SJSA1 (cell line): ENCODE measurements at places on chromosomes 2 and 18. TPM values are rescaled to one million over a fixed set of nuclear protein-coding genes. Genes with fewer than 3 reads are reported as not detected.

DNA sequence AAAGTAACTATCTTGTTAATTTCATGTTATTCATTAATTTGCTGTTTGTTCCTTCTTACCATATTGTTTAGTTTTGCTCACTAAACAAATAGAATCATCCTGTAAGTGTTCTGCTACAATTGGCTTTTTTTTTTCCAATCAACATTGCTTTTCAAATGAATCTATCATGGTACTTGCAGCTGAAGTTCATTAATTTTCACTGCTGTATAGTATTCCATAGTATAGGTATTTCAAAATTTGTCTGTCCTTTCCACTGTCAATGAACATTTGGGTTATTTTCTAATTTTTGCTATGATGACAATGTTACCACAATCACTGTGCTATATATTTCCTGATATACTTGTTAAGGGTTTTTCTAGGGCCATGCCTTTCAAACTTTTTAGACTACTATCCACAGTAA lies 89.0 kb upstream of the LYPD1 start:
- no peak for DNase-seq

DNA sequence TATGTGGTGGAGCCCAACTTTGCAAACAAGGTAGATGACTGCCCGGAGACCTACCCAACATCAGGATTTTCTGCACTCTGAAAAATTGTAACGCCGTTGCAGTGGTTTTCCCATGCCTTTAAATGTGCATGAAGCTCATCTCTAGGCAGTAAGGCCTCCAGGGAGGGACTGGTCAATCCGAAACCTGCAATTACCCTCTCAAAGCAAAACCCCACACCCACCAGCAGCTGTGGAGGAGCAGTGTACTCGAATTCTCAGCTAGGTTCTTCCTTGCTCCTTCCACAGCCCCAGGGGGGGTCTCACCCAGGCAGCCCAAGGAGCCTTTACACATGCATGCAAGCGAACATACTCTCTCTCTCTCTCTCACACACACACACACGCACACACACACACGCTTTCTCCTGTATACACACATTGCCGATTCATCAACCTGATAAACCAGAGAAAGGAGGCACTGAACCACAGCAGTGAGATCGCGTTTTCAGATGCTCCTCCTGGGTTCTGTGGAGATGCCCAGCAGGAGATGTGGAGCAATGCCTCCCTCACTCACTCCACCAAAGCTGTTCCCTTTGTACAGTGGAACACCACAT lies 109.2 kb downstream of the VIT start:
- DNase-seq = no peak

GRCh38 chr2:3434654-3435053 lies 55.2 kb downstream of the TRAPPC12 start:
- no peak for DNase-seq

DNA sequence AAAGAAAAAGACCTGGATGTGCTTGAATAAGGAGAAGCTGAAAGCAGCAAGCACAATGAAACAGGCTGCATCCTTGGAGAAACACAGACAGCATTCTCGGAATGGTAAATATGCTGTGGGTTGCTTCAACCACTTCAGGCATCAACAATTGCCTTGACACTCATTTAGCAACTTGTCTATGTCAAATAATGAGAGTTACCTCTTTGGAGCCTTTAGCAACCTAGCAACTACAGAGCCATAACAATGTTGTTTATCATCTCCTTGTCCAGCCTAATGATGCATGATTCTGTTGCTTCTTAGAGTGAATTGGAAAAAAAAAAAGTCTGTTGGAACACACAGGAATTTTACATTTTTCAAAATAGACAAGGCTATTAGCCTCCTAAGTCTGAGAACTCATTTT lies 410.6 kb downstream of the PIK3C3 start:
- DNase-seq = no peak

GRCh38 chr2:69217333-69218080 lies 169.5 kb downstream of the GFPT1 start:
- no peak for DNase-seq

- DNase-seq = no peak
Measured at GRCh38 chr2:118145207-118145606, 56.9 kb downstream of the INSIG2 start.

DNA sequence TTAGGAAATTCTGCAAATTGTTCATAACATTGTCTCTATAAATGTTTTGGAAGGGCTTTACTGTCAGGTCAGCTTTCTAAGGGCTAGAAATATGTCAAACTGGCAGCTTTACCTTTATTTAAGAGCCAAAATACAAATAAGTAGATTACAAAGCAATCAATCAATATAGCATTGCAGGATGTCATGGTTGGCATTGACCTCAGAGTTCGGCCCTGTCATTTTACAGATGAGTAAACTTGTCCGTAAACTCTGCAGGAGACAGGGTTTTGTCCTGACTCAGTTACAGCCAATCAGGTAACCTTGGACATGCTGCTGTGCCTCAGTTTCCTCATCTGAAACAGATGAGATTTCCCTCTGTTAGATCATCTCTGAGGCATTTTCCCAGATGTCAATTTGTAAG lies 25.9 kb upstream of the ZEB2 start:
- DNase-seq = no peak

- no peak for DNase-seq
Measured at GRCh38 chr18:27558388-27559155, 373.5 kb upstream of the CHST9 start.

DNA sequence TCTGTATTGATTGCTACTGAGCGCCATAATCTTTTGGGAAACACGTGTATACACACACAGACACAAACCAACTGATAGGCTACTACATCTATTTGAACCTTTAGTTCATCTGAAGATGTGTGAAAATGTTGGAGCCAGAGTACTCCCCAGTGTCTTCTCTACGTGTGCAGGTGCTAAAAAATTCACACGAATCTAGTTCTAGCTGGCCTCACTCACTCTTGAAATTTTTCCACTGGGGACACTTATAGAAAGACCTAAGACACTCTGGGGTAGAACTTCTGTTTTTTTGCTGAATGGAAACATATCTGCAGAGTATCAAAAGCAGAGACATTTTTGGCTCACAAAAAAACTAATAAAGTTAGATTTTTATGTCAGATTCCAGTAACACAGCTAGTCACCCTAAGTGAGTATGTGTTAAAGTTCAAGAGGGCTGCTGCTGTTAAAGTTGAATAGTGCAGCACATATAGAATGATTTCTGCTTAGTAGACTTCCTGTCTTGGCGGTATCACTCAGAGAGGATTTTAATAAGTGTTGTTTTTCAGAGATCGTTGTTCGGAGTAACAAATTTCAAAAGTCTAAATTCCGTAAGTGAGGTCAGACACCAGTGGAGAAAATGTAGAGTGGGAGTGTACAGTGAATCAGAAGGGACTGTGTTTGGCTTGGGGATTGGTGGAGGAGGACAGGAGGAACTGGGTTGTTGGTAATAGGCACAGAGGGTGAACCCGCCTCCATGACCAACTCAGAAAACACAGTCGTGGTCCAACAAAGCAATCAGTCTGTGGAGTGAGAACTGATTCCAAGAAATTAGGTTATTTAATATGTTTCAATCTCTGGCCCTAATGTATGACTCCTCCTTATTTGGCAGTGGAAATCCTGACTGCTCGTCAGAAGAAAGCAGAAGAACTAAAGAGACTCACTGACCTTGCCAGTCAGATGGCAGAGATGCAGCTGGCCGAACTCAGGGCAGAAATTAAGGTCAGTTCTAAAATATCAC lies 43.1 kb downstream of the KCTD18 start:
- no peak for DNase-seq

- DNase-seq = no peak
Measured at GRCh38 chr18:57534511-57534909, 52.0 kb downstream of the FECH start.

- peak; percentile 54 for DNase-seq
Measured at GRCh38 chr18:9869715-9870430, 15.9 kb upstream of the TXNDC2 start.

The GNAL gene
- total RNA-seq = 1.9 and 5.5 TPM in 2 replicates
